ENCODE measurements at places on chromosomes 11 and 22.

GRCh38 chr11:29018631-29019030 lies 910.4 kb downstream of the METTL15 start:
- DNase-seq = peak; percentile 82

DNA sequence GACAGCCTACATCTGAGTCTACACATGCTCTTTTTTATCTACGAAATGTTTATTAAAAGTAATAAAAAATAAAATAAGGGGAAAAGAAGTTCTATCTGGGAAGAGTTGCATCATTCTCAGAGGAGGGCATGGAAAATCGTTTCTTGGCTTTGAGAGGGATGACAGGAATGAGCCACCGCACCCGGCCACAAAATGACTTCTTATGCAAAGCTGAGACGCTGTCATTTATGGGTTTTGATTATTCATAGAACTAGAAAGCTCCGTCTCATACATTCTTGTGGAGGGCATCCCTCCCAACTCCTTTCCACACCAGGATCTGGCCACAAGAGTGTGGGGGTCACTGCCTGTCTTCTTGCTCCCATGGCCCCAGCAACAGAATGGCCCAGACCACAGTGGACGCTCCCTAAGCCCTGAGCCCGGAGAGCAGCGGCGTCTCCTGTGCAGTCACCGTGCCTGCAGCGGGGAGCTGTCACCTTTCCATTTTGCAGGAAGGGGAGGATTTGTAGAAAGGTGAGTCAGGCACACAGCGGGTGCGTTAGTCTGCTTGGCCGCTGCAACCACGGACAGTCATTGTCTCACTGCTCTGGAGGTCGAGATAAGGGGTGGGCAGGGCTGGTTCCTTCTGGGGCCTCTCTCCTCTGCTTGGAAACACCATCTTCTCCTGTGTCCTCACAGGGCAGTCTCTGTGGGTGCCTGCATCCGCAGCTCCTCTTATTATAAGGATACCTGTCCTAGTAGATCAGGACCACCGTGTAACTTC lies 1388.7 kb downstream of the BRD1 start:
- DNase-seq = peak; percentile 50

GRCh38 chr11:85394283-85394682 lies 232.9 kb downstream of the DLG2 start:
- DNase-seq = no peak

DNA sequence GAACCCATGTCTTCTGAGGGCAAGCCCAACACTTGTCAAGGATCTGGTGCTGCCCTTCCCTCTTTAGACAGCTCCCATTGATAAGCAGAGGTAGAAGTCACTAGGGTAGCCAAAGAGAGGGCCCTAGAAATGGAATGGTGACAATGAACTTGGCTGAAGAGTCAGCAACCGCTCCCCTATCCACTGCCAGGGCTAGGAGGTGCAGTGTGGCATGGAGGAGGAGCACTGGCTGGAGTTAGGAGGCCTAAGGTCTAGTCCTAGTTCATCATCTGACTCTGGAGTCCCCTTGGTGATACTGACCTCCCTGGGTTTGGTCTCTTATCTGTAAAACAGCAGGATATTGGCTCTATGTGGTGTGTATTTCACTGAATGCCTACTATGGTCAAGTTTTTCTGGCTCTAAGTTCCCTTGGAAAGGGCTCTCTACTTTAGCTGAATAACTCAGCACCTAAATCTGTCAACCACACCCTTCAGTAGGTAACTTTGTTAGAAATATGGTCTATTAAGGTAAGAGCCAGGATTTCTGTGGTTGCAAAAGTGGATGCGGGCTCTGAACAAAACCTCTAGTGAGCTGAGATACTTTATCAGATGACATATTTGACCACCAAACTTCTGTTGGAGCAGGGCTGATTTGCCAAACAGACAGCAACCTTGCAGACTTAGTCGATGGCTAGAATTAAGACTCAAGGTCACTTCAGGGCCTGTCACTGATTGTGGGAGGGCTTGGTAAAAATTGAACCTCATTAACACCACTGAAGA lies 10.5 kb downstream of the TIMP3 start:
- DNase-seq = no peak

DNA sequence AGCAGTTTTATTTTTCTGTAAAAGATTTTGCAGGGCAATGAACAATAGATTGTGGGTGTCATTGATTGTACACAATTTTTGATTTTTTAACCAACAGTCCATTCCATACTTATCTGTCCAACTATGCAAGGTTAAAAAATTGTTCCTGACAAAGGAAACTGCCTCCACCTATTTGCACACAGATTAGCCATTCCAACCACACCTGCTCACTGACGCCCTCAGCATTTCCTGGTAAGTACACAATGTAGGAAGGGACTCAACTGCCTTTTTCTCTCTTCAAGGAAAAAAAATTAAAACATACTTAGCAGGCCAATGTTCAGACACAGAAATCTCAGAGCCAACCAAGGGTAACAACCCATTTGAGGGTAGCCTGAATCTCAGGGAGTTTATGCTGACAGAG lies 4.3 kb upstream of the FUT4 start:
- no peak for DNase-seq

GRCh38 chr22:39722032-39722325 lies 151.4 kb downstream of the CACNA1I start:
- DNase-seq = no peak

DNA sequence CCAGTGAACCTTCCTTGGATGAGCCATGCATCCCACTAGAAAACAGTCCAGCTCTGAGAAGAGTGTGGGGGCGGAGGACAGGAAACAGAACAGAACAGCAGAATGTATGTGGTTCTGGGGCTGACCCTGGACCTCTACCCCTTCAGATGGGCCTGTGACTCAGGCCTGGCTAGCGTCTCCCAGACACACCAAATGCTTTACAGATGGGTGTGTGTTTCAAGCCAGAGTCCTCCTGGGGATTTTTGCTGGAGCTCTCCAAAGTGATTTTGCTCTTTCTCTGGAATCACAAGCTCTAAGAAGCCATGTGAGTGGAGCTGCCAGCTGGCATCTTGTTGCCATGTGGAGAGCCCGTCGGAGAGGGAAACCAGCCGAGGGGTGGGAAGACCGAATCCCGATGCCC lies 13.2 kb upstream of the C1QTNF4 start:
- DNase-seq = peak; percentile 77

- DNase-seq = no peak
Measured at GRCh38 chr11:106091480-106092123, 14.1 kb downstream of the AASDHPPT start.

DNA sequence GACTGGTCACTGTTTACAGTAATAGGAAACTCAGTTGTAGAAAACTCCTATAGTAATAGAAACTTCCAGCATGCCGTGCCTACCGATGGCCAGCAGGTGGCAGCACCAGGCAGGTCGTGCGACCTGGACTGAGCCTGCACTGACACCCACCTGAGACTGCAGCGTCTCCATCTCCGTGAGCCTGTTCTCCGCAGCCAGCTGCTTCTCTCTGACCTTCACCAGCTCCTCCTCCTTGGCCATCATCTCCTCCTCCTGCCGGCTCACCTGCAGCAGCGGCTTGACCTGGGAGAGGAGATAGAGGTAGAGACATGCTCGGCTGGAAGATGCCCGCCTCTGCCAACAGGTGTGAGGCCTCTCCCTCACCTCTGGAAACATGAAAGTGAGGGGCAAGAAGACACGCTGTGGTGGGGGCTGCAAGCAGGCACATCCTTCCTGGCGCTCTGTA lies 48.5 kb downstream of the APOL1 start:
- DNase-seq = no peak

GRCh38 chr22:27851974-27852746 lies 50.6 kb upstream of the MN1 start:
- no peak for DNase-seq

GRCh38 chr11:133522344-133522743 lies 10.0 kb downstream of the OPCML start:
- no peak for DNase-seq

- DNase-seq = no peak
Measured at GRCh38 chr11:33860926-33861325, 30.9 kb downstream of the LMO2 start.

- DNase-seq = peak; percentile 55
Measured at GRCh38 chr11:83070044-83070701, 1.5 kb downstream of the RAB30 start.

DNA sequence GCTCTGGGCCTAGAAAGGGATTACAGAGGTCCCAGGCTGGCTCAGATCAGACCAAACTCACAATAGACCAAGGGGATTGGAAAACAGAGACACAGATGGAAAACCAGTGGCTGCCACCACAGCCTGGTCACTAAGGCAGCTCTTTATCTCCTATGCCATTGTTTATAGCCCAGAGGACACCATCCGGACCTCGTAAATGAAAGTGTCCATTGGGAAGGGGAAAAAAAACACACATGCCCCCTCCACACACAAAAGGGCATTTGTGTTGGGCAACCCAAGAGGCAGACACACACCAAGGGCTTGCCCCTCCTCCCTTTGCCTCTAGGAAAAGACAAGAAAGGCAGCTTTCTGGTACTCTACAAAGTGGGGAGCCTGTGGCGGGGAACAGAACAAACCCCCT lies 85.9 kb downstream of the GAB2 start:
- no peak for DNase-seq

GRCh38 chr11:75479597-75480145 lies 46.1 kb downstream of the GDPD5 start:
- no peak for DNase-seq

DNA sequence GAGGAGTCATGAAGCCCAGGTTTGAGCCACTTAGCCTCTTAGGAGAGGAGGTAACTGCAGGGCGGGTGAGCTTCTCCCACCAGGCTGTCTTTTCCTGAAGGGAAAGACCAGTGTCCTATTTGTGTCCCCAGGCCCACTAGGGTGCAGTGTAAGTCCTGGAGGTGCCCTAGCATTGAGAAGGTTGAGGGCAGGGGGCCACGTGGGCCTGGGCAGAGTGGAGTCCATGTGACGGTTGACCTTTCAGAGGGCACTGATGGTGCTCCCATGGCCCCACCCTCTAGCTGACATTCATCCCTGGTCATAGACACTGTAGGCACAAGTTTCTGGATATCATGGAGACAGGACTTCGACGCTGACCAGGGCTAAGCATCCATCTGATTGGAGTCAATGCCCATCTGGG lies 44.1 kb upstream of the TP53I11 start:
- no peak for DNase-seq

GRCh38 chr22:41181349-41182241 lies 23.5 kb upstream of the L3MBTL2 start:
- peak; percentile 60 for DNase-seq

GRCh38 chr11:39209981-39210380 lies 2249.5 kb downstream of the LRRC4C start:
- DNase-seq = no peak

GRCh38 chr11:27847496-27847895 lies 147.2 kb upstream of the BDNF start:
- no peak for DNase-seq

GRCh38 chr11:22194306-22194705 lies 1.4 kb downstream of the ANO5 start:
- no peak for DNase-seq

DNA sequence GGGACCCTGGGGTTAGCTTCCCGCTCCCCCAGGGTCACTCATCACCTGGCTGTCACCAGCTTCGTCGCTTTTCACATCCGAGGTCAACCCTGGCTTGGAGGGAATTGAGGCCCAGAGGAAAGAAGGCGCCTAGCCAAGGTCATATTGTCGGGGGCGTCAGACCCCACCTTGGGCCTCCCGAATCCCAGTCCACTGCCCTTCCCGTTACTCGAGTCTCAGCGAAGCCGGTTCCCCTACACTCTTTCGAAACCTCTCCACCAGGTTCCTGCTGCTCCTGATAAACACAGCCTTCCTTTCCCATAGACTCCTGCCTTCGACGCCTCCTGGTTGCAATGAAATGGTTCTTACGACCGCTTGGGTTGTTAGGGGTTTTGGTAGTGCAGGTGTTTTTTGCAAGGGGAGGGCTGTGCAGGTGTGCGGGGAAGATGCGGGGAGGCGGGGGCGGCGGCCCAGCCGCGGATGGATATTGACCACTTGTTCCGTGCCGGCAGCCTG lies 642 bp downstream of the NAA40 start:
- DNase-seq = no peak

DNA sequence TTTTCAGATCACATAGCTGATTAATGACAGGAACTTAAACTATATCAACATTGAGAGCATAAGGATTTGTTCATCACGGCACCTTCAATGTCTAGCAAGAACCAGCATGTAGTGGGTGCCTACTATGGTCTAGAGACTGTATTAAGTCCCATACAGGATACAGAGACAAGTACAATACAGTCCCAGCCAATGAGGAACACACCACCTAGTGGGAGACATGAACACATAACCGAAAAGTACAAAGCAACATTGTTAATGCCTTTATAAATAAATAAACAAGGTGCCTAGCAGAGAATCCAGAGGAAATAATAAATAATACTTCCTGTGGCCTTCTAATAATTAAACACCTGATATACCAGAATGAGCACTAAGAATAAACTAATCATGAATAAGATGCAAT lies 87.7 kb upstream of the OPCML start:
- DNase-seq = no peak

DNA sequence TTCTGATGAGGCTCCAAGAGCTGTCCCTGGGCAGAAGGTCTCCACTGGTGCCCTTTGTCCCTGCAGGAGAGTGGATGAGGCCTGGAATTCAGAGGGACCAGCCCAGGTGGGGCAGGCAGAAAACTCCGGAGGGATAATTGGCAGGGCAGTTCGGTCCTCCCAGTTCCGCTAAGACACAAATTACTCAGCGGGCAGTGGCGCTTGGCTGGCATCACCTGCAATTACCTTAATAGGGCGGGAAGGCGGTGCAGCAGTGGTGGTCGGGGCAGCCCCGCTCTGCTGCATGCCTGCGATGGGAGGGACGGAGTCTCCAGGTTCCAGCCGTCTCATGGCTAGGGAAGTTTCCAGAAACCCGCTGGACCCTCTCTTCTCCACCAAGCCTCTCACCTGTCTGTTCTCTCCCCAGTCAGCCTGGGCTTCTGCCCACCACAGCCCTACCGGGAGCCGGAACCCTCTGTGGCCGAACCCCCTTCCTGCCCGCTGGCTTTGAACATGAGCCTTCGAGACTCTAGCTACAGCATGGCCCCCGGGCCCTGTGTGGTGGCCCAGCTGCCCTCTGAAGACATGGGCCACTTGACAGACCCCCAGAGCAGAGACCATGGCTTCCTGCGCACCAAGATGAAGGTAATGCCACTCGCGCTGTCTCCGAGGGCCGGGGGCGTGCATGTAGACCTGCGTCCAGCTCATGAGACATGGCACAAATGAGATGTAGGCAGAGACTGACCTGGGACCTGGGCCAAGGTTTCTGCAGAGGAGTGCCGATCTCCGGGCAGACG lies 7.0 kb downstream of the OVOL1 start:
- no peak for DNase-seq

GRCh38 chr11:116835042-116835772 lies 2.2 kb downstream of the APOA1 start:
- DNase-seq = no peak

All from GM04503 (cell line).